NCI-H526 treated with DMSO at 0.1 percent for 48 hours (cell line): ENCODE measurements at places on chromosomes 3 and 15.

DNA sequence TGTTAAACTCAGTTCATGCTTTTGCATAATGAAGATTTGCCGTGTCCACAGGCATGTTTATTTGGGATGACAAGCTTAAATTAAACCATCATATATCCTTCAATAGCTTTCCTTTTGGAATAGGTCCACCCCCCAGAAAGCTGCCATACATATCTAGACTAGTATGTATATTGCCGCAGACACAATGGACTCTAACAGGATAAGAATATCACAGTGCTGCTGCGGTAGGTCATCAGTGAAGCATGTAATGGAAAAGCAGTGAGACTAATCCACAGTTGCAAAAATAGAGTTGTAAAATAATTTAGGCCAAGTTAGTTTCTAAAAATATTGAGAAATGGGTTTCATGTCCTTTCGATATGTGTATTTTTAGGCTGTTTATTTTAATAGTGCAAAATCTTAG, 819.9 kb upstream of the DPPA4 start:
- DNase-seq, result no peak

- no peak for DNase-seq
These were observed 20.1 kb downstream of the PAQR9 start for GRCh38 chr3:142943349-142943748.

DNA sequence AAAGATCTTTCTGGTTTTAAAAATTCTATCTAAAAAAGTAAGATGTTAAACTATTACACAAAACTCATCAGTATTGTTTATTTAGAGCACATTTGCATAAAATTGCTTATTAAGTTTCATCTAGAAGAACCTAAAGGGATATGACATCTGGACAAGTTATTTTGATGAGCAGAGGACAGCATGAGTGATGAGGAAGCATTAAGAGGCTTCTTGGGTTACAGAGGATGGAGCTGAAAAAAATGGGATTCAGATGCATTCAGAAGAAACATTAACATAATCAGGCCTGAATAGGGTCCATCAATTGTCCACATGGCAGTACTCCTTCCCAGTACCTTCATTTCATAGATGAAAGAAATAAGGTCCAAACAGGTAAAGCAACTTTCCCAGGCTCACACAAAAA, 41.6 kb downstream of the IMPG2 start:
- DNase-seq, result no peak

DNA sequence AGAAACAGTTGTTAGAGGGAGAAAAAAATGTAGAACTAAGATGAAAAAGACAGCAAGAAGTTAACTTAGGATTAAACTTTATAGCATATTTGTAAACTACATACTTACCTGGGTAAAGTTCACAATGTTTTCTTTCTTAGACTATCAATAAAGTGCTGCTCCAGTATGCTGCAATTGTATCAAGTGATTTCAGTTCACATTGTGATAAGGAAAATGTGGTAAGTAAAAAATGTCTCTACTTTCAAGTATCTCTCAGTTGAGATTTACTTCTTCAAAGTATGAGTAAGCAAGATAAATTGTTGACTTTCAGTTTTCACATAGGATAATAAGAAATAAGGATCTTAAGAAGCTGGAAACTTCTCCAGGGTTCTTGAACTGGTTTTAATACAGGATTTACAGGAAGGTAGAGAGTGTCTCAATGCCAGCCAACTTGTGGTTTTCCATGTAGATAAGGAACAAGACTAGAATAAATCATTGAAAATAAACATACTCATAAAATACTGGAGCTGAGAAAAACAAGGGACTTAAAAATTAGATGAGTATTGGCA, 528.8 kb downstream of the UNC13C start:
- no peak for DNase-seq

DNA sequence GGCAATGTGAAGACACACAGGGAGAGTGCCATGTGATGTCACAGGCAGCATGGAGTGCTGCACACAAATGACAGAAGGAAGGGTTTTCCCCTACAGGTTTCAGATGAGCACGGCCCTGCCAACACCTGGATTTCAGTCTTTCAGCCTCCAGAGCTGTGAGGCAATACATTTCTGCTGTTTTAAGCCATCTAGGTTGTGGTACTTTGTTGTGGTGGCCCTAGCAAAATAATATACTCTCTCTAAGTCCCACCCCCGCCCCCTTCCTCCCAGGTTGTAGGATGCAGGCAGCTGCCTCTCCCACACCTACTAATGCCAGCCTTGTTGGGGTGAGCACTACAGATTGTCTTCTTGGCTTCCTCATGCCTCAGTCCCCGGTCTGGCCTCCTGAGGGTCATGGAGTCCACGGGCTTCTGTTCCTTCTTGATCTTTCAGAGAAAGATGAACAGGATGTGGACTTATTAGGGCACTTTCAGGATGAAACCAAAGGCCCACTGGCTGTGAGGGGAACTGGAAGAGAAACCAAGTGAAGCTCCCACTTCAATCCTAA, 180.0 kb downstream of the CD47 start:
- DNase-seq, result no peak

DNA sequence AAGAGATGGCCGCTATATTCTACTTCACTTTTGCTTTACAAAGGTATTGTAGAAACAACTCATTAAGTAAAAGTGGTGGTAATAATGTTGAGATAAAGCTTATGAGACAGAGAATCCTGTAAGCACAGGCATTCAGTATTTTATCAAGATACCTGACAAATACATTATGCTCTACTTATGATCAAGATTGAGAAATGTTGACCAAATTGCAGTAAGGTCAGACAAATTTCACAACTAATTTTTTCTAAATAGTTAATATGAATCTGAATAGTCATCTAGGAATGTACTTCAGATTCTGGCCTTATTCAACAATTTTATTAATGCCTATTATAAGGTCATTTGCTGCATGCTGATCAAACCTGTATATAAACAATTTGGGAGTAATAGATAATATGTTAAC, 95.1 kb upstream of the MBNL1 start:
- DNase-seq, result no peak
